ENCODE measurements at places on chromosomes 4 and X. TPM values are rescaled to one million over a fixed set of nuclear protein-coding genes. Genes with fewer than 3 reads are reported as not detected.

- DNase-seq, result no peak
Measured at GRCh38 chr4:145295122-145295521, 114.7 kb upstream of the OTUD4 start.

The BEND2 gene
- total RNA-seq, result not detected

The AP1AR gene
- 24.3 TPM for total RNA-seq

GRCh38 chr4:184514121-184514988 is 40.0 kb upstream of the IRF2 start:
- no peak for DNase-seq

The USP17L29 gene
- not detected for total RNA-seq

DNA sequence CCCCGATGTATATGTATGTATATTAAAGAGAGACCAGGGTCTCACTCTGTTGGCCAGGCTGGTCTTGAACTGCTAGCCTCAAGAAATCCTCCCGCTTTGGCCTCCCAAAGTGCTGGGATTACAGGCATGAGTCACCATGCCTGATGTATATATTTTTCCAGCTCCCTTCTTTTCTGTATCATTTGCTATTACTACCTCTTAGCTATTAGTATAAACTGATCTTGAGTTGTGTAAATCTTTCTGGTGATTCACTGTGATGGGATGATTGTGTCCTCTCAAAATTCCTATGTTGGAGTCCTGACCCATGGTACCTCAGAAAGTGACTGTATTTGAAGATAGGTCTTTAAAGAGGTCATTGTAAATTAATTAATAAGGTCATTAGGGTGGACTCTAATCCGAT is 53.1 kb downstream of the HPRT1 start:
- DNase-seq, result no peak

DNA sequence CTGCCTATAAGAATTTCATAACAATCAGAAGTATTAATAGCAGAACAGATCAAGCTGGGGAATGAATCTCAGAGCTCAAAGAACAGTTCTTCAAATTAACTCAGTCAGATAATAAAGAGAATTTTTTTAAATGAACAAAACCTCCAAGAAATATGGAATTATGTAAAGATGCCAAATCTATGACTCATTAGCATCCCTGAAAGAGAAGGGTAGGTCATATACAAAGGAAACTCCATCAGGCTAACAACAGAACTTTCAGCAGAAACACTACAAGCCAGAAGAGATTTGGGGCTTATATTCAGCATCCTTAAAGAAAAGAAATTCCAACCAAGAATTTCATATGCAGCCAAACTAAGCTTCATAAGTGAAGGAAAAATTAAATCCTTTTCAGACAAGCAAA is 28.6 kb downstream of the CBR4 start:
- DNase-seq, result no peak

The ARMCX1 gene
- total RNA-seq, result 0.42 TPM

The EXOSC9 gene
- 39.1 TPM for total RNA-seq
